ENCODE measurements at places on chromosomes 13 and 19.

- DNase-seq: no peak
Measured at GRCh38 chr19:6519289-6519688, 11.5 kb upstream of the TNFSF9 start.

- DNase-seq: no peak
Measured at GRCh38 chr13:42486711-42487198, 87.2 kb upstream of the TNFSF11 start.

- DNase-seq: no peak
Measured at GRCh38 chr19:11942843-11943108, 17.9 kb downstream of the ZNF700 start.

GRCh38 chr13:75869981-75870380 lies 233.9 kb downstream of the LMO7 start:
- no peak for DNase-seq

DNA sequence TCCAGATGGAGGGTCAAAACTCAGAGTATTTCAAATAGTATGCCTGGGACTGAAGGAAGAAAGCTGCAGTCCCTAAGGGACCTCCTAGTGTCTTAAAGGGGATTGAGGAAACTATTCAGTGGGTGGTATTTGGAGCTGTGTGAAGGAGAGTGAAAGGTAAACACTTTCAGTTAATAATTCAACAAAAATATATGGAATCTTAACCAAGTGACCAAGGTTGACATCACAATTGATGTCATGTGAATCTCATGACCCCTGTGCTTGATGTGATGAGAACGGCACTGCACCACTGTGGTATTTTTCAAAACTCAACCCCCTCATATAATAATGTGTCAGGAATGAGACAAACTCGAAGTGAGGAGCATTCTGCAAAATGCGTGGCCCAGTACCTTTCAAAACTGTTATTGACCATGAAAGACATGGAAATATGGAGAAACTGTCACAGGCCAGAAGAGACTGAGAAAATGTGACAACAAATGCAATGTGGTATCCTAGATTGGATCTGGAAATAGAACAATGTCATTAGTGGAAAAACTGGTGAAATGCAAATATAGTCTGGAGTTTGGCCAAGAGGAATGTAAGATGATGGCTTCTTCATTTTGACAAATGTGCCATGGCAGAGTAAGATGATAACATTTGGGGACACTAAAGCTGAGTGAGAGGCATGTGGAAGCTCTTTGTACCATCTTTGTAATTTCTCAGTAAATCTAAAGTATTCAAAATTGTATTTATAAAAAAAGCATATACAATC lies 553.9 kb downstream of the RFC3 start:
- no peak for DNase-seq

DNA sequence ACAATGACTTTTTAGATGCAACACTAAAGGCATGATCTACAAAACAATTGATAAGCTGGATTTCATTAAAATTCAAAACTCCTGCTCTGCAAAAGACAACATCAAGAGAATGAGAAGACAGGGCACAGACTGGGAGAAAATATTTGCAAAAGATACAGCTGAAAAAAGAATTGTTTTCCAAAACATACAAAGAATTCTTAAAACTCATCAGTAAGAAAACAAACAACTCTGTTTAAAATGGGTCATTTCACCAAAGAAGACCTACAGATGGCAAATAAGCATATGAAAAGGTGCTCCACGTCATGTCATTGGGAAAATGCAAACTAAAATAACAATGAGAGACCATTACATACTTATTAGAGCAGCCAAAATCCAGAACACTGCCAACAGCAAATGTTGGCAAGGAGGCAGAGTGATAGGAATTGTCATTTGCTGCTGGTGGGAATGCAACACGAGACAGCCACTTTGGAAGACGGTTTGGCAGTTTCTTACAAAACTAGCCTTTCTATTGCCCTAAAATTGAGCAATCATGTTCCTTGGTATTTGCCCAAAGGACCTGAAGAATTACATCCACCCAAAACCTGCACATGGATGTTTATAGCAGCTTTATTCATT lies 39.2 kb downstream of the FLT1 start:
- DNase-seq: no peak
